ENCODE measurements at places on chromosomes 3 and 15. TPM values are rescaled to one million over a fixed set of nuclear protein-coding genes. Genes with fewer than 3 reads are reported as not detected.

Gene CEMIP
- 600 TPM for total RNA-seq

Gene XCR1
- not detected for total RNA-seq

Gene TP63
- 0.12 TPM for total RNA-seq

Gene ROPN1
- total RNA-seq: not detected

Gene COLQ
- 0.66 TPM for total RNA-seq

Gene FBXL22
- 0.50 TPM for total RNA-seq
